Left lung (tissue), 14 donors: ENCODE measurements at places on chromosomes 4 and X.

DNA sequence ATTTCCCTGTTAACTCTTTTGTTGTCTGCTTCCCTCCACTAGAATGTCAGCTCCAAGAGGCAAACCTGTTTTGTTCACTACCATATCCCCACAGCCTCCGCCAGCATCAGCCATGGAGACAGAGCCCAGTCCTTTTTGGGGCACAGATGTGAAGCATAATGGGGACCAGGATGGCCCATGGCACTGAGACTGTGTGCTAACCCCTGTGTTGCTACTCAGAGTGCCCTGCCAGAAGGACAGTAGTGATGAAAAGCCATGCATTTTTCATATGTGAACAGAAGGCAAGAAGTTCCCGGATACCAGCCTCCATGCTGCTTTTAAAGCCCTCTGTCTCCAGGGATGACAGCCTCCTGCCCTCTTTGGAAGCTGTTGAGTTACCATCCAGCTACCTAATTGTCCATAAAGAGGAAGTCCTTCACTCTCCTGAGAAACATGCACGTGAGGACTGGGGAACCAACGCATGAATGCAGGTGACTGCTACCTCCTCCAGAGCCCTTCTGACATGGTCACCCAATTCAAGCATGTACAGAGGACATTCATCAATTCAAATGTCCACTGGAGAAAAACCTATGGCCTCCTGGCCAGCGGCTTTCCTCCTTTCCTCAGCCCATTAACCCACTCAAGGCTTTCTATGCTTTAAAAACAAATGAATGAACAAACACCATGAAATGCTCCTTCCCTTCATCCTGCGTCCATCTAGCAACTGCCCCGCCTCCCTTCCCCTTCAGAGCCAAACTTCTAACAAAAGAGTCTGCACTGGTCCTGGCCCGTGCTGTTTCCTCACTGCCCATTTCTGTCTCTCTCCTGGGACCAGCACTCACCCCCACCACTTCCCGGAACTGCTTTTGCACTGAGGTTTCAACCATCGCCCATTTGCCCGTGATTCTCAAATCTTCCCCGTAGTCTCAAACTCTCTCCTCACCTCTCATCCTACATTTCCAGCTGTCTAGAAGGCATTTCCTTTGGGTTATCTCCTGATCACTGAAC is 18.0 kb downstream of the PNMA6F start:
- H3K36me3 ChIP-seq, result no peaks in the 10 kb centered on the region
- DNase-seq, result no peak
- H3K27ac ChIP-seq, result no peak overlapping the region

DNA sequence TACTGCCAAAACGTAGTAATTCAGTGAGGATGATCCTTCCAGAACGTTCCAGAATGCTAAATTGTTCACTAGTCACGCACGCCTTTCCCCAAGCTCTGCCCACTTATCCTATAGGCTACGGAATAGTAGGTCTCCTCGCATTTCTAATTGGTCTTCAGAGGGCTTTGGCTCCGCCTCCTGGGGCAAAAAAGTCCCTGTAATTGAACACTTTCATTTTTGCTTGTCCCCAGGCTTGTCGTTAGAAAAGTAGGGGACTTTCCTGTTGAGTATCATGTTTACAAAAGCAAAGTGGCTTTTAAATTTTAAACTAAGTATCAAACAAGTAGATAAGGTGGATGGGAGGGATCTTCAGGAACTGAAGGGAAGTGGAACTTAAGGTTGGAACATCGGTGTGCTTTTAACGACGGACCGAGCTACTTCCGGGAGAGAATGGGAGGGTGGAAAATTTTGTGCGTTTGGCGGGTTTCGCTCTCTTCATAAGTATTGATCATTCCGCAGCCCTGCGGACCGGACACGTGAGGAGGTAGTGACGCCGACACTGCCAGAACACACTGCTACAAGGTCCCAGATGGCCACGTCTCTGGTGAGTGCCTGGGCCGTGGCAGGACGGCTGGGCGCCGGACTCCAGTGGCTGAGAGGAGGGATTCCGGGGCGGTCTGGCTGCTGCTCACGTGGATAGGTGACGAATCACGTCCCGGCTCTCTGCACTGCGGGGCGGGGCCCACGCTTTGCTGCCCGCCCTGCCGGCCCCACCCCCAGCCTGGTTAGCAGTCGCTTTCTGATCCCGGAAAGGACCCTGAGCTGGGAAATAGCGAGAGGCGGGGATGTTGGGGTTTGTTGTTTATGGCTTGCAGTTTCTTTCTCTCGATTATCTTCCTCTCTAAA is at the start of gene NXT2:
Gene NXT2 (plus strand): TSS at position 406 of the 885 bp plus-strand sequence. CDS start 163 bp downstream, at position 569.
- peaks cover 4% of the 10 kb centered on the region for H3K27me3 ChIP-seq
- peak within 1 kb of the TSS; percentile 94 for H3K27ac ChIP-seq
- H3K4me3 ChIP-seq, result peak within 1 kb of the TSS; percentile 18
- H3K36me3 ChIP-seq, result no peaks in the 10 kb centered on the region
- peak; percentile 94 for DNase-seq

DNA sequence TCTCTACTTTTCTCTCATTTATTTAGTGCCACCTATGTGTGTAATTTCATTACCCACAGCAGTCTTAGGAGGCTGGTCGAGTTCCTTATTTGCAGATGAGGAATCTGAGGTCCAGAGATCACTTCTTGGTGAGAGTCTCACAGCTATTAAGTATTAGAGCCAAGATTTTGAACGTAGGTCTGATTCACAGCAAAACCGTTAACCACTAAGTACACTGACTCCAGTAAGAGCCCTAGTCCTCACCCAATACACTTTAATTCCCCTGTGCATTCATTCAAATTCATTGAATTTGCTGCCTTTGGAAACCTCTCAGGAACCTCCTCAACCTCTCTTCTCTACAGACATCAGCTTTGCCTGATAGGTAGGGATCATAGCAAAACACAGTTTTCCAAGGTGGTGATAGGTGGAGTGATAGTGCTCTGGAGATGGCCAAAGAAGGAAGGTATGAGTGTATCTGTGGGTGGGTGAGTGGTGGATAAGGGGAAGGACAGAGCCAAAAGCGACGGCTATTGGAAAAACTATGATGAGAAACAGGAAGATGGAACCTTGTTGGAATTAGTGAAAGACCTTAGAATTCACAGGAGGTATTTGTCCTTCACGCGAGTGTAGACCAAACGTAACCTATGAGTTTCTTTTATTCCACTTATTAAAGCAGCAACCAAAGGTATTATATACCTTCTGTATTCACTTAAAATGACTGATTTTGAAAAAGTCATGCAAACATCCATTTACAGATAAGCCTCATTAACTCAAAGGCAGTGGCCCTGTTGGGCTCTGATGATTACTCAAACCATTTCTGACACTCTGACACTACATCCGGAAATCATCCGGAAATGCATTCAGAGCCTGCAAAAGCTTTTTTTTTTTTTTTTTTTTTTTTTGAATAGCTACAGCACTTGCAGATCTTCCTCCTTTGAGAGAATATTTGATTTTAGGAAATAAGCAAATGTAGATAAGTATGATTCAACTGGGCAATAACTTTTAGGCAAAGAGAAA is 6.3 kb downstream of the FMR1 start:
- H3K27me3 ChIP-seq, result no peaks in the 10 kb centered on the region
- peaks cover 35% of the 10 kb centered on the region for H3K4me1 ChIP-seq
- no peak overlapping the region for H3K4me3 ChIP-seq
- H3K36me3 ChIP-seq, result no peaks in the 10 kb centered on the region

GRCh38 chr4:39335566-39335965 is 30.6 kb downstream of the RFC1 start:
- DNase-seq, result no peak
- H3K36me3 ChIP-seq, result no peaks in the 10 kb centered on the region
- no peak overlapping the region for H3K4me3 ChIP-seq
- H3K27ac ChIP-seq, result no peak overlapping the region
- H3K4me1 ChIP-seq, result peaks cover 9% of the 10 kb centered on the region
- H3K27me3 ChIP-seq, result no peaks in the 10 kb centered on the region

DNA sequence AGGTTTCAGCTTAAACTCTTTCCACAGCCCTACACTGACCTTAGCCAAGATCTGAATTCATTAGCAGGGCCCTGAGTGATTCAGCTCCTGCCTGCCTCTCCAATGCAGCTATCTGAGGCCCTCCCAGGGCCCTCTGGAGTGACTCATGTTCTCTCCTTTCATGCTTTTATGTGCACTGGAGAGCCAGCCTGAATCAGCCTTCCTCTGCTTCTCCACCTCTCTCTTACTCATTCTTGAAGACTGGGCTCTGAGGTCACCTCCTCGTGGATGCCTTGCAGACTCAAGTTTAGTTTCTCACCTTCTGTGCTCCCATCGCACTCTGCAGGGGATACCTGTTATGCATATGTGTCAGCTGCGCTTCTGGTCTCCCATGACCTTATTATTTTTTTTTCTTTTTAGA is 3.1 kb upstream of the OCIAD2 start:
- H3K27me3 ChIP-seq, result no peaks in the 10 kb centered on the region
- no peaks in the 10 kb centered on the region for H3K36me3 ChIP-seq
- no peaks in the 10 kb centered on the region for H3K4me1 ChIP-seq
- no peak overlapping the region for H3K4me3 ChIP-seq
